ENCODE measurements at places on chromosomes 5 and 9. TPM values are rescaled to one million over a fixed set of nuclear protein-coding genes. Genes with fewer than 3 reads are reported as not detected.

FRRS1L gene
- 0.18 TPM for total RNA-seq

DNA sequence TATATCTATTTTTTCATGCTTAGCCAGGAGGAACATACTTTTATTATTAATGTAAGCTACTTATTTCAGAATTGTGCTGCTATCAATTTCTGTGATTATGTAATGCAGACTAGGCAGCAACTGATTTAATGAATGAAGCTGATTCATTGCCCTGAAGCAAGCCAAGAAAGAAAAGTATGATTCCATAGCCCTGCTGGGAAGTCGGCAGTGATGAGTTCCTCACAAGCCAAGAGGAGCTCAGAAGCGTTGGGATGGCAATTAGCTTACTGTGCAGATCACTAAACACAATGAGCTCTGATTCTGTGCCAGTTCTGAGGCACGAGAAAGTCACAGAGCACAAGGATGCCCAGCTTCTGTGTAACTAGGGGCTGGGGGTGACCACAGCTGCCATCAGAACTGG, 254.3 kb upstream of the KLF9 start:
- peak; percentile 78 for DNase-seq

- no peak for DNase-seq
Observed at GRCh38 chr9:123678038-123678877, 251.7 kb downstream of the DENND1A start.

DNA sequence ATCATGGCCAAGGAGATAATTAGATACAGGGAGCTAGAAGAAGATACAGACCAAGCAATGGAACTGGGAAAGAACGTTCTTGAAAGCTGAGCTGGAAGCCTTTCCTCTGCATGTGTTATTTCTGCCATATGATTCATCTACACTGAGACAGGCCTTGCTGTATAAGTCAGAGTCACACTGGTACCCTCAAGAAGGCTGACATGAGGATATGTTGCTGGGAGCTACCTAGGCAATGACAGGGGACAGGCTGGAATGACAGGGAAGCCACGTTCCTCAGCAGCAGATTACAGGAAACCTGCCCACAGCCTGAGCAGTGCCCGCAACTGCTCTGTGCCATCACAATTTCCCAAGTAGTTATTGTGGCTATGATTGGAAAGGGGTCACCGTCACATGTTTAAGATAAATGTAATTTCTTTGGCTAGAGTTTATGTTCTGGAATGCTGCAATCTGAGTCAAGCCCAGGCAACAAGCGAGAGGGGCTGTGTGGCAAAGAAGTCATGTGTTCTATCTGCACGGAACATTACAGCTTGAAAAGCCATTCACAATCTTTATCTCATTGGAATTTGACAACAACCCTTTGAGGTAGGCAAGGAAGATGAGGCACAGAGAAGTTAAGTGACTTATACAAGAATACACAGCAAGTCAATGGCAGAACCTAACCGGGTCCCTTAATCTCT, 108.2 kb downstream of the TTLL11 start:
- peak; percentile 97 for DNase-seq
